ENCODE measurements at places on chromosomes 1 and 21.
A peak's percentile ranks its signal among the peaks of the same experiment; 100 is the strongest.

- DNase-seq = no peak
Observed at GRCh38 chr1:45802343-45803298, 791 bp upstream of the MAST2 start.

DNA sequence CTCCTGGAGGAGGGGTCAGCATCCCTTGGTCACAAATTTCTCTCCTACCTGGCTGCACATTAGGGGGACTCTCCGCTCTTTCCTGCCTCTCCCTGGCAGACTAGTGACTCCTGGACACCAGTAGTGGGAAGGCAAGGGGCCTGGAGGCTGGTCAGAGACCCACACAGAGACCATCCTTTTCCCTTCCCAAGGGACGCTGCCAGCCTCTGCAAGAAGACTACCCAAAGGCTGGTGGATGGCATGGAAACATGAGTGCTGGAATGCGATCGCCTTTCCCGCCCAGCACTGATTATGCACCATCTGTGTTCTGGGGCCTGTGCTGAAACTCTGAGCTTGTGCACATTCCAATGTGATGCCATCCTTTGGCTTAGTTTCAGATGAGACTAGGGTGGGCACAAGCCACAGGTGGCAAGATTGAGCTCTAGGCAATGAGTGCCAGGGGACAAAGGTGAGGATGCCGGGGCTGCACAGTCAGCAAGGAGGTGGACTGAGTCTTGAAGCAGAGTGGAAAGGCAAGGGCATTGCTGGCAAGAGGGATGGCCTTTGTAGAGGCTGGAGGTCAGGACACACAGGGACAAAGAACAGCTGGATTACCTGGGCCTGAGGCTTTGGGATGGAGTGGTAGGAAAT is 12.6 kb upstream of the EPS8L3 start:
- DNase-seq = no peak

DNA sequence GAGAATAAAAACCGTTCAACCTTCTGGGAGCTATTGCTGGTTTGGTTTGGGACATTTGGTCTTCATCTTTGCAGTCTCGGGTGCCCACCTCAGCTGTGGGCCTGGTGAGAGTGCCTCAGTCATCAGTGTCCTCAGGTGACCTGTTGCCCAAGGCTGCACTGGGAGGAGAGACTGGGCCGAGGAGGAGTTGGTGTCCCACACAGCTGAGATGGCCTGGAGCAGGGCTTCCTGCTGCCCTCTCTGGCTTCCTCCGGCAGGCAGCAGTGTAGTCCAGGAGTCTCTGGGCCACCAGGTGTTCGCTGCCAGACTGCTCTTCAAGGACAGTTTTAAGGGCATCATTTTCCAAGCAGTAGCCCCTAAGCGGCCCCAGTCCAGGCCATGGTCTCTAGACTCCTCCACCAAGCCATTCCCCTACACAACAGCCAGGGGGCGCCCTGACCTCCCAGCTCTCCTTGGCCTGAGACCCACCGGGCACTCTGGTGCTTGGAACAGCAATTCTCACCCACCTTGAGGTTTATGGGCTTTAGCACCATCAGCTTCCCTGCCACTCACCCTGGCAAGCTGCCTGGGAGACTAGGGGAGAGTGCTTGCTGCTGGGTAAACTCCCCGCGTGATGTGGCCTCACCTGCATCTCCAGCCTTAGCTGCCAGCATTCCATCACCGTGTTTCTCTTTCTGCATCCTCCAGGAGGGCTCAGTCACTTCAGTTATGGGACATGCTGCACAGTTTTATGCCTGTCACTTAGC is 9.1 kb upstream of the SYTL1 start:
- no peak for DNase-seq

- no peak for DNase-seq
Observed at GRCh38 chr1:94621395-94621794, 79.8 kb upstream of the F3 start.

GRCh38 chr21:44303490-44303981 is 3.7 kb downstream of the PFKL start:
- no peak for DNase-seq

DNA sequence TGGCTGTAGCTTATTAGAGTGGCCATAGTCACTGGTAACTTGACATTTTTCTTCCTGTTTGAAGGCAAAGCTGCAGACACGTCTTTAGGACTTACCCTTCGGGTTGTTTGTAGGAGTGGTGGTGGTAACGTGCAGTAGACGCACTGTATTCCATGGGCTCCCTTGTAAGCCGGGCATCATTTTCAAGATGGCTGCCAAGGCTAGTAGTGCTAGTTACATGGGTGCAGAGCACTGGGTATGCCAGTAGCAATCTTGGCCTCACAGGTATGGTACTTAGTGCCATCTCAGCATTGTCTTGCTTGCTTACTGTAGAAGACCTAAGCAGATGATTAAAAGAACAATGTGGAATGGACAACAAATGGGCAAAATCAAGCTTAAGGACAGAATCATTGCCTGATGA is 1.9 kb downstream of the YBX1 start:
- no peak for DNase-seq

- DNase-seq = peak; percentile 72
Observed at GRCh38 chr1:53328009-53328461, at the start of gene LRP8. Gene LRP8 (minus strand): TSS chr1:53328070. CDS start chr1:53327912, 158 bp downstream.

DNA sequence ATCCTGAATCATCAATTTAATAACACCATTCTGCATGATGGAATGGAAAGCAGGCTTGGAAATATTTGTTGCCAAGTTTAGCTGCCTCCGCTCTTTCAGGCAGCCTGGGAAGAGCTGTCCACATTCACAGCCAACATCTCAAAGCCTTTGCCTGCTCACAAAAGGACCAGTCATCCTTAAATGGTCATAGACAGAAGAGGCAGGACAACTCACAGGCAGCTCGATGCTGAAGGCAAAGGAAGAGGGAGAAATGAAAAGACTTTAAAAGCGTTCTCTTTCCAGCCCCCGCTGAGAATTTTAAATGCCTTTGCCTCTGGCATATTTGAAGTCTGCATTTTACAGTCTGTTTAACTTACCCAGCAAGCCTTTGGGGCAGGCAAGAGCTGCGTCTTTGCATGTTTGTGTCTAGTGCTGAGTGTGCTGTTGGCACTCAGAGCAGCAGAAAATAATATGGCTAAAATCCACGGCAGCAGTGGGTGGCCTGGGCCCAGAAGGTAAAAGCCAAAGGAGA is 68.9 kb downstream of the NMNAT2 start:
- DNase-seq = no peak

DNA sequence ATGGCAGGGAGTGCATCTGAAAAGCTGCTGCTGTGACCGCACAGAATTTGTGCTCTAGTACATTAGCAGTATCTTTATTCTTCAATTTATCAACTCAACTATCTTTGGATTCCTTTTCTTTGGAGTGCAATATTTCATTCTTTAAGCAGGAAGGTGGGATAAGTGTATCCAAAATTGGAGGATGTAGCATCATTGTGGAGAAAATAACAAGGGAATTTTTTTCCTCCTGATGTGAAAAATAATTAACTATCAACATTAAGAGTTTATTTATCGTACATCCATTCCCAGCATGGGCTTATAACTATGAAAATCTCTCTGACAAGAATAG is 25.5 kb downstream of the MAP3K7CL start:
- DNase-seq = no peak

- DNase-seq = no peak
Observed at GRCh38 chr1:88768187-88768586, 84.1 kb downstream of the PKN2 start.

GRCh38 chr1:15158506-15159165 is 5.1 kb downstream of the TMEM51 start:
- DNase-seq = no peak

DNA sequence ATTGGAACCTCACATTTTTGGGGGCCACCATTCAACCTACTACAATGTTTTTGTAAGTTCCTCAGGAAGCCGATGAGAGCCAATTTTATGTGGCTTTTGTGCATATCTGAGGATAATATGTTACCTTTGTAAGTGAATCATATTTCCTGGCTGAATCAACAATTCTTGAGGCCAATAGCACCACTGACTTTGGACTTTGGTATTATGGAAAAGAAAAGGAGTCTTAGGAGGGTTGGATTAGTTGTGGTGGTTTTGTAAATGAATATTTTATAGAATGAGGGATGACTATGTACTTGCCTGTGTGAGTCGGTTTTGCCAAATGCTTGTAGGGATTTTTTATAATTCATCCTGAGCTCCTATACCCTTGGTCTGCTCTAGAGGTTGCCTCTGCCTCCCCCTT is 181.5 kb upstream of the HMGB4 start:
- no peak for DNase-seq

DNA sequence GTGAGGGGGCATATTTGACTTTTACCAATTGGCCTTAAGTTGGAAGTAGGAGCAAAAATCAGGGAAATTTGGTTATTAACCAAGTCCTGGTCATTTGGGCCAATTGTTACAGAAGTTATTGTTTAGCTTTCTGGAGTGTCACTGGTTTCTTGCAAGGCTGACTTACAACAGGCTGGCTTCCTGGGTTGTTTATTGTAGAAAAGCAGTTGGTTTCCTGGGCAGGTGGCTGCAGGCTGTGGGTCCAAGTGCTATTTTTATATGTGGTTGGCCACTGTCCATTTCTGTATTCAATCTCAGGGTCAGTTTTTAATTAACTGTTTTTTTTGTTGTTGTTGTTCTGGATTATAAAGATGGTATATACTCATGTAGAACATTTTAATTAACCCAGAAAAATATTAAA is 174.1 kb downstream of the KCNJ6 start:
- DNase-seq = no peak

DNA sequence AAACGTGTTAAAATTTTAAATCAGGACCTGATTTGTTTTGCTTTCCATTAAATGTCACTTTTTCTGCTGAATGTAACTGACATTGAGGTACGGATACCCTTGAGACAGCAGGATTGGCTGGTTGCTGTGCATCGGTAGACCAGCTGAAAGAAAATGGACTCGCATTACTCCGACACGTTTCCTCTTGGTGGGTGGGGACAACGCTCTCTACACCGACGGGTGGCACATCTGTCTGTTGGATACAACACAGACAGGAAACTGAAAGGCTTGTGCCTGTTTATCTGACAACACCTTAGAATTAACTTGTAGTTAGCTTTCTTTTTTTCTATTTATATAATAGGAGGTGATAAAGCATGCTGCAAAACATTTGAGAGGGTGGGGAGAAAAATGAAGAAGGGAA is 19.4 kb downstream of the PRPF38A start:
- DNase-seq = peak; percentile 18

GRCh38 chr1:193944454-193944853 is 758.0 kb upstream of the B3GALT2 start:
- DNase-seq = no peak

DNA sequence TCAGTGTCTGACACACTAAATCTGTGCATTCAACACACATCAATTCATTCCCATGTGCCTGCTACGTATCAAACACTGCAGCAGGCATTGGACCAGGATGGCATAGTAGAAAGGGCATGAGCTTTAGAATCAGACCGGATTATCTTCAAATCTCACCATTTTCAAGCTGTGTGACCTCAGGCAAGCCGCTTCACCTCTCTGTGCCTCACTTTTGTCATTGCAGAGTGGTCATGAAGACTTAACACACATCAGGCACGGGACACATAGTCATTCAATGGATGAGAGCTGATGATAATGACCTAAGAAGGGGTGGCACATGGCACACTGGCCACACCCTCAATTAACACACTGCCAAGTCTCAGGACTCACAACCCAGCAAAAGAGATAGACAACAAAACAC is 46.8 kb downstream of the KLHDC7A start:
- no peak for DNase-seq

DNA sequence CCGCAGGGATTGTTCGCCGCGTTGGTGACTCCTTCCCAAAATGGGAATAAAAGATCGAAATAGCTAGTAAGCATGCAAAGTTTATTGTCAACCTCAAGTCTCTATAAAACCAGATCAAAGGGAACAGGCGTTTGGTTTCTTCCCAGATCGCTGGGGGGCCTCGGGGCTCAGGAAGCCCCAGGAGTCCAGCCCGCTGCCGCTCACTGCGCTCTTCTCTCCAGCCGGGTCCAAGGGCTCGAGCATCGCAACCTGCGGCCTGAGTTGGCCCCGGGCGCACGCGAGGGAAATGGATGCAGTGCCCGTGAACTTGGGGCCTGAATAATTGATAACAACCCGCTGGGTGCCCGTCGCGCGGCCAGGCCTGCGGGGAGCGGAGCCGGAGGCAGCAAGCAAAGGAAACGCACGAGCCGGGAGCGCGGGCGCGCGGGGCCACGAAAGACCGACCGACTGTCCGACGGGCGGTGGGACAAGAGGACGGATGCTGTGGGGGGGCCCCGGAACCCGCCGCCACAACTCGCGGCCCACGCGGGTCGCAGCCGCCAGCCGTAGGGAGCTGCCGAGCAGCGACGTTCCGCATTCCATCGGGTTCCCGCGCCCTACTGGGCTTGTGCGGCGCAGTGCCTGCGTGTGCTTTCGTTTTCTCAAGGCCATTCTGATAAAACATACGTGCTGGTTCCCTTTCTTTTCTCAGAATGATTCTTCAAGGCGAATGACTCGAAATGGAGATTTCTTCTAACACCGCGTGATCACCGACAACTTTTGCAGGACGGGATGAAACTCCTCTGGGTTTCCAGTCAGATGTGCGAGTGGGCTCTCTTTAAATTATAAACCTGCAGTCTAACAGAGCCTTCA is 14.0 kb upstream of the ALX3 start:
- DNase-seq = no peak

DNA sequence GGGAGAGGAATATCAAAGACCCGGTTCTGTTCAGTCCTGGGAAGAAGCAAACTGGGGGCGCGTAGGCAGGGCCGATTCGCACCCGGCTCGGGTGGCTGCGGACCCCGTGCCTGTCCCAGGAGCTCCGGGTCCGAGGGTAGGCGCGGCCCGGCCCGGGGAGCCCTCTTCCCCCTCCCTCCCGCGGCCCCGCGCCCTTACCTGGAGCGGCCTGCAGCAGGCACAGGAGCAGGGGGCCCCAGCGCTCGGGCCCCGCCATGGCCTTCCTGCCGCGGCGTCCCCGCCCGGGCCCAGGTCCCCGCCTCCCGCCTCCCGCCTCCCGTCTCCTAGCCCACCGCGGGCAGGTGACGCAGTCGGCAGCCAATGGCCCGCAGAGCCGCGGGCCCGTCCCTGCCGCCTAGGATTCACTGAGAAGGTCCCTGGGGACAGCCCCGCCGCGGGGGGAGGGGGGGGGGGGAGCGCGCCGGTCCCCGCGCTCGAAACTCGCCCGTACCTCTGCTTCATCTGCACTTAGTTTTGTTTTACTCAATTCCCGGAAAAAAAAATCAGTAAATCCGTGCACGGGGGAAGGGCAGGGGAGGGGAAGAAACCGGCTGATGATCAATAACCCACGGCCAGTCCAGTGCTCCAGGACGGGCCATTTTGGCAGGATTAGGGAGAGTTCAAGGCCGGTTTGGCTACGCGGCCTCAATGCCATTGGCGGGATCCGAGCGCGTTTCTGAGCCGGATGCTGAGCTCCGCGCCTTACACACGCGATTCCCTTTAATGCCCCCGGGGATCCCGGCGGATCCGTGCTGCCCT is at the start of gene IFNLR1:
Gene IFNLR1, minus strand, starts transcription at position 297 of the 798 bp plus-strand sequence. Its CDS starts 41 bp downstream, at position 256.
- DNase-seq = peak; percentile 53

GRCh38 chr1:198072177-198072576 is 84.6 kb upstream of the NEK7 start:
- no peak for DNase-seq

- no peak for DNase-seq
Observed at GRCh38 chr1:31703431-31704270, at the start of gene COL16A1. Gene COL16A1 (minus strand): TSS chr1:31704017. CDS start chr1:31702193, 1,824 bp downstream.

All from stimulated activated CD4-positive, alpha-beta T cell treated with anti-CD3 and anti-CD28 coated beads, Interleukin-1b, Interleukin-23, amount 100 ng/mL, for 4 hours (primary cell).